ENCODE measurements at places on chromosomes 5 and 9.

- DNase-seq: no peak
These were observed 130.6 kb downstream of the PDZD2 start for GRCh38 chr5:31769530-31769929.

DNA sequence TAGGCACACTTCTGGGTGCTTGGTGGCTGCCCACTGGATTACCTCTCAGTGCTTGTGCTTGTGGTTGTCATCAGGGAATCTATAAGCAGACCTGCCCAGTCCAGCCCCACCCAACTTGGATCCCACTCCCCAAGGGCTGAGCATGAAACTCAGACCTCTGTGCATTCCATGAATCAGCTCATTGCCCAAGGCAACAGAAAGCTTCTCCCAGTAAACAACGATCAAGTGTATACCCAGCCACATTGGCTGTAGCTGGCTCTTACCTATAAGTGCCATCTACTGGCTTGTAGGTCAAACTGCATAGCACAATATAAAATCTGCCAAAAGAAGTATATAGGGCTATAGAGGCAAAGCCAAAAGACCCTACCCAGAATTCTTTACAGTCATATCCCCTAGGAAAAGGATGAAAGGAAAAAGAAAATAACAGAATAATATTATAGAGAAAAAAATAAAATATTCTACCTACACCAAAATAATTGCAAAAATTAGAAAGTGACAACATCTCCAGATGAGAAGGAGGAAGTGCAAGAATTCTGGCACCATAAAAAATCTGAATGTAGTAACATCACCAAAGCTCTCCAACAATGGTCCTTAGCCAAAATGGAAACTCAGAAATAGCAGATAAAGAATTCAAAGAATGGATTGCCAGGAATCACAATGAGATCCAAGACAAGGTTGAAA is 321.0 kb upstream of the TRPC7 start:
- peak; percentile 30 for DNase-seq

GRCh38 chr9:14165376-14166035 is 148.4 kb downstream of the NFIB start:
- peak; percentile 45 for DNase-seq

DNA sequence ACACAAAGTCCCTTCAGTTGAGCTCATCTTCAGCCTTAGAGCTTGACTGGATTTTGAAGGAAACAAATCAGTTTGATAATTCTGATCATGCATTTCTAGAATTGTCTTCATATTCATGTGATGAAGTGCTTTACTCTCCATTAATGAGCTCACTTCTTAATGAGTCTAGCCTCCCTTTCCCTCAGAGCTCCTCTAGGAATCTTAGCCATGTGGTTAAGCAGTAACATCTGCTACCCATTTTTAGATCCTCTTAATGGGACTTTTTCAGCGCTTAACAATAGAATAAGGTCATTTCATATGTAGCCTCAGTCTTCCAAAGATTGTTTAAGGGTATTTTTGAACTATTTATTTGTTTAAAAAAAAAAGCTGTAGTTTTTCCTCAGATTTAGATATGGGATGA is 36.9 kb upstream of the LURAP1L start:
- no peak for DNase-seq
